ENCODE measurements at places on chromosomes 2 and 18.

GRCh38 chr18:75785206-75785605, 357.7 kb upstream of the SMIM21 start:
- DNase-seq, result no peak

- no peak for DNase-seq
Measured at GRCh38 chr2:176832086-176832485, 380.5 kb upstream of the HNRNPA3 start.

DNA sequence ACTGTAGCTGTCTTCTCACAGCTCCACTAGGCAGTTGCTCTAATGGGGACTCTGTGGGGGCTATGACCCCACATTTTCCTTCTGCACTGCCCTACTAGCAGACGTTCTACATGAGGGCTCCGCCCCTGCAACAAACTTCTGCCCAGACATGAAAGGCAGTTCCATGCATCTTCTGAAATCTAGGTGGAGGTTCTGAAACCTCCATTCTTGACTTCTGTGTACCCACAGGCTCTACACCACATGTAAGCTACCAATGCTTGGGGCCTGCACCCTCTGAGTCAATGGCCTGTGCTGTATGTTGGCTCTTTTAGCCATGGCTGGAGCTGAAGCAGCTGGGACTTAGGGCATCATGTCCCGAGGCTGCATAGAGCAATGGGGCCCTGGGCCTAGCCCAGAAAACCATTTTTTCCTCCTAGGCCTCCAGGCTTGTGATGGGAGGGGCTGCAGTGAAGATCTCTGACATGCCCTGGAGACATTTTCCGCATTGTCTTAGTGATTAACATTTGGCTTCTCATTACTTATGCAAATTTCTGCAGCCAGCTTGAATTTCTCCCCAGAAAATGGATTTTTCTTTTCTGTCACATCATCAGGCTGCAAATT, 123.0 kb downstream of the MYCN start:
- no peak for DNase-seq

- DNase-seq, result peak; percentile 31
Measured at GRCh38 chr2:229852565-229852964, 69.2 kb downstream of the TRIP12 start.

DNA sequence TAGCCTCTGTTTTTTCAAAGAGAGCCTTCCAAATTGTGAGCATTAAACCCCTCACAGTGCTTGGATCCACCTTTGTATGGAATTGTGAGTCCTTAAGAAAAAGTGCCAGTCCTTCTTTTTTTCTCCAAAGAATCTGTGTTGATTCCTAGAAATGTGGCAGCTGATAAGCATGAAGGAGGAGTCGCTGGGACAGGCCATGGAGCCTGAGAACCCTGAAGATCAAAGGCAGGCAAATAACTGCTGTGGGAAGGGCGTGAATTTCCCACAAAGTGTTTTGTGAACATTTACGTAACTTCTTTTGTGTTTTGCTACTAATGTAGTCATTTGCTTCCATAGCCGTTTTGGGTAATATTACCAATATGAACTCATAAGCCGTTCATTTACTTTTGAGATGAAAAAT, 27.7 kb upstream of the CHMP1B start:
- DNase-seq, result no peak

- DNase-seq, result no peak
Measured at GRCh38 chr2:113724010-113724409, 32.4 kb downstream of the SLC35F5 start.

- DNase-seq, result no peak
Measured at GRCh38 chr2:74005786-74006185, 21.1 kb downstream of the TET3 start.

DNA sequence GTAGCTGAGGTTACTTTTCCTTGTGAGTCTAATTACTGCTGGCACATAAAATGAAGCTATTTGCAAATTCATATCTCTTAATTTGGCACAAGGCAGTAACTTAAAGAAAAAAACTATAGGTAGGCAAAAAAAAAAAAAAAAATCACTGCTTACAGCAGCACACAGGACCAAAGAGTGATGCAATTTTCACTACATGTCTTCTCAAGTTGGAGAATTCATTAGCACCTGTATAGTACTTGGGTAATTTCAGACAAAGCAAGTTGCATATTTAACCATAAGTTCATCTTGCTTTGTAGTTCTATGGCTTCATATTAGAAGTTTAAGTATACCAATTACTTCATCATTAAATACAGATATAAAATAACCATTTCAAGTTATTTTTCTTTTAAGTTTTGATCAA, 33.7 kb upstream of the RBBP8 start:
- no peak for DNase-seq

DNA sequence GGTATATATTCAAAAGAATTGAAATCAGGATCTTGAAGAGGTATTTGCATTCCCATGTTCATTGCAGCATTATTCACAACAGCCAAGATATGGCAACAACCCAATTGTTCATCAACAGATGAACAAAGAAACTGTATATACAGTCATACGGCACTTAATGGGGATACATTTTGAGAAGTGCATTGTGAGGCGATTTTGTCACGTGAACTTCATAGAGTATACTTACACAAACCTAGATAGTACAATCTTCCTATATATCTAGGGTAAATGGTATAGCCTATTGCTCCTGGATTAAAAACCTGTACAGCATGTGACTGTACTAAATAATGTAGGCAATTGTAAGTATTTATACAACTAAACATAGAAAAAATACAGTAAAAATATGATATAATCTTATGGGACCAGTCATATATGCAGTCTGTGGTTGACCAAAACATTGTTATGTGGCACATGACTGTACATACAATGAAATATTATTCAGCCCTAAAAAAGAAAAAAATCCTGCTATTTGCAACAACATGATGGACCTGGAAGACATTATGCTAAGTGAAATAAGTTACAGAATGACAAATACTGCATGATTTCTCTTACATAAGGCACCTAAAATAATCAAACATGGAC, 9.2 kb upstream of the BBS5 start:
- no peak for DNase-seq

- DNase-seq, result no peak
Measured at GRCh38 chr2:105723431-105723830, 21.3 kb upstream of the NCK2 start.

- no peak for DNase-seq
Measured at GRCh38 chr18:34315591-34316352, 91.1 kb upstream of the NOL4 start.

GRCh38 chr18:2901423-2901985, 54.7 kb downstream of the EMILIN2 start:
- DNase-seq, result no peak

- DNase-seq, result no peak
Measured at GRCh38 chr2:20618468-20618885, 32.4 kb downstream of the HS1BP3 start.

DNA sequence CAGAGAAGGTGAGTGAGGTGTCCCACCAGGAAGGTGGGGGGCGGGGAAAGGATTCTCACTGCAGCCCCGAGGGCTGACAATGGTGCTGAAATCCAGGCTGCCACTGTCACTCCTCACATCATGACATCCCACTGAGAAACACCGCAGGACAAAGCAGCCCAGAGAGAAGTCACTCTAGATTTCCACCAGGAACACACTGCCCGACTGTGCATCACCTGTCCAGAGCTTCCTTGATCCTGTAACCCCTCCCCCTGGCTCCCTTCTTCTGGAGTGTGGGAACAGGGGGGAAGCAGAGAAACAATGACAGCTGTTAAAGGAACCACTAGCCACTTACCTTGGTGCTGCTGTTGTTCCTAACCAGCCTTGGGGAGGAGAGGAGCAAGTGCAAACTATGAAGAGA, 69.9 kb downstream of the MRO start:
- no peak for DNase-seq

DNA sequence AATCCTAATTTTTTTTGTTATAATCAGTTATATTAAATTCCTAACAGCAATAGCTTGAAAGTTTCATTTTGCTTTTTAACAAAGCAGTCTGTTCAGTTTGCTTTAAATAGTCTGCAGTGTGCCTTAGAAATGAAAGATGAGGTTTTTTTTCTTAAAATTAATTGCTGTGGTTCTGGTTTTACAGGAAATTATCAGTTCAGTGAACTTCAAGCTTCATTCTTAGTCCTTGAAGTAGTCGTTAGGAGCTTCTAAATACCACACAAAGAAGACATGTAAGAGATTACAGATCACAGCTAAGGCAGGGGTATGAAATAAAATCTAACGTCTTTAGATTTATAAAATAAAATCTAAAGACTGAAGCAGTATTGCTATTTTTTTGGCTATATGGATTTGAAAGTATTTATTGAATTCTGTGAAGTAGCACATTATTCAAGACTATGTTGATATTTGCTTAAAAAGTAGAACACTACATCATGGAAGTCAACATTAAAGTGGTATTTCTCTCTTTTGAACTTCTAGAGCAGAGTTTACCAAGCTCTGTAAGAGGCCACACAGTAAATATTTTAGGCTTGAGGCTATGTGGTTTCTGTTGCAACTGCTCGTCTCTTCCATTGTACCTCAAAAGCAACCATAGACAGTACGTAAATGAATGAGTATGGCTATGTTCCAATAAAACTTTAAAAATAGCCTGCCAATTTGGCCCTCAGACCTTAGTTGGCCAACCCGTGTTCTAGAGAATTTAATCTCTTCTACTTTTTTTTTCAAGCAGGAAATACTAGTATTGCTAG, 81.5 kb upstream of the STON1 start:
- peak; percentile 82 for DNase-seq

GRCh38 chr2:65377556-65378192, 54.7 kb downstream of the SPRED2 start:
- DNase-seq, result peak; percentile 92

GRCh38 chr2:130289780-130290179, 52.9 kb upstream of the IMP4 start:
- no peak for DNase-seq
